Femur (tissue), 1 donor: ENCODE measurements at places on chromosomes 7 and 10.

- no peak for DNase-seq
Observed at GRCh38 chr10:3605882-3606281, 179.1 kb downstream of the KLF6 start.

DNA sequence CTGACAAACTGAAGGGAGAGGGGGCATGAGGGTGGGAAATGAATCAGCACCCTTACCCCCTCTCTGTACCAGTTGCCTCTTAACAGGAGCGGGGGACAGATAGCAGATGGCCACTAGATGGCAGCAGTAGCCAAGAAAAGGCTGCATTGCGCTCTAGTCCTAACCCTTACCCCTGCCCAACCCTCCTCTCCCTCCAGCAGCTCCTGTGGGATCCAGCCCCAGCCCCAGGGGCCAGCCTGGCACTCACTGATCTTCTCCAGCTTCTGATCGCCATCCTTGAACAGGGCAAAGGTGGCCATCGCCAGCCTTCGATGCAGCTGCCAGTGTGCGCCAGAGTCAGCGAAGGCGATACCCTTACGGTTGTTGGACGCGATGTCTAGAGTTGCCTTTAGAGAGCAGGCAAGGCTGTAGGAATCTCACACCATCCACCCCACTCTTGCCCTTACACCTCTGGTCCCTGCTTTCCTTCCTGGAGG, 2.2 kb downstream of the CYP17A1 start:
- peak; percentile 87 for DNase-seq

DNA sequence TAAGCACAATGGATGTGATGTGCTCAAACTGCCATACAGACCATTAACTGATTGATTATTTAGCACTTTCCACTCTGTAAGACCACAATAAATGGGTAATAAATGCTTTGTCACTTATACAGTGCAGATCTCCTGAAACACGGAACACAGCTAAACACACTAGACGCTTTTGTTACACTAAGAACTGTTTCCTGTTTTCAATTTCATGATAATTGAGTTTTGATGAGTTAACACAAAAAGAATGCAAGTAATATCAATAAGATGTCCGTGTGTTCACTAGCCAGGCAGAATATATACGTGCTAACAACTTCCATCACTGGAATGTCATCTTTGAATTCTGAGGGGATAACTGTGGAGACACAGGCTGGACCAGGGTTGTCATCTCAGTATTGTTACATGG, 178.8 kb downstream of the SKAP2 start:
- no peak for DNase-seq

- DNase-seq, result no peak
Observed at GRCh38 chr10:133087679-133088178, at the start of gene ADGRA1. Gene ADGRA1, plus strand, starts transcription at chr10:133087924. Its CDS starts 986 bp downstream, at chr10:133088910.

DNA sequence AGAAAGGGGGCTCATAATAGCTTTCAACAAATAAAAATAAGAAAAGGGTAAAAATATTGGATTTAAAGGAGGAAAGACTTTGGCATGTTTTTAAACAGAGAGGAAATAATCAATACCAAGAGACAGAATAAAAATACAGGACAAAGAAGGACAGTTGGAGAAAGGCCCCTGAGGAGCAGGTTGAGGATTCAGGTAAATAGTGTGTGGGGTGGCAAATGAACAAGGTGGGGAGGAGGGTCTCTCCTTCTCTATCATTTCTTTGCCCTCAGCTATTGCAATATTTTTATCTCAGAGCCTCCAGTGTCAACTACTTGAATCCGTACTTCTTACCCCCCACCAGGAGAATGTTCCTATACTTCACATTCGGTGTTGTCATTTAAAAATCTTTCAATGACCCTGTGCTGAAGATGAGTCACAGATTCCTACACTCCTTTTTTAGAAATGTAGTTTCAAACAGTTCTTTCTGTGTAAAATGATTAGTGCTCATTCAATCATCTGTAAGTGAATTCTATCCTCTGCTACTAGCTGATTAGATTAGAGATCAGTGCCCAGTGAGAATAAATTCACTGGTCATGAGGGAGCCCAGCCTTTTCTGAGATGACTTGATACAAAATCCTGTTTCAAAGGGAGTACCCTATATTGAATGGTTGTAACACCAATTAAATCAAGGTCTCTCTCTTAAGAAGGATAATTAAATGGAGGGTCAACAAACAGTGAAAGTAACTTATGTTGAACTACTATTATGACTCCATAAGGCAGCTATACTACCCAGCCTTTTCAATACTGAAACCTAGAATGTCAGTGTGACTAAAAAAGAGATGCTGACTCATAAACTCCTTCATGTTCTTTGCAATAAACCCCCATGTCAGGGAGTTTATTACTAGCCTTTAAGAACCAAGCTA, 50.4 kb upstream of the WNT16 start:
- no peak for DNase-seq
